Sigmoid colon (tissue), 7 donors: ENCODE measurements at places on chromosomes 2 and 18. TPM values are rescaled to one million over a fixed set of nuclear protein-coding genes. Genes with fewer than 3 reads are reported as not detected.

CYB5A gene
- total RNA-seq: 319 TPM

DNA sequence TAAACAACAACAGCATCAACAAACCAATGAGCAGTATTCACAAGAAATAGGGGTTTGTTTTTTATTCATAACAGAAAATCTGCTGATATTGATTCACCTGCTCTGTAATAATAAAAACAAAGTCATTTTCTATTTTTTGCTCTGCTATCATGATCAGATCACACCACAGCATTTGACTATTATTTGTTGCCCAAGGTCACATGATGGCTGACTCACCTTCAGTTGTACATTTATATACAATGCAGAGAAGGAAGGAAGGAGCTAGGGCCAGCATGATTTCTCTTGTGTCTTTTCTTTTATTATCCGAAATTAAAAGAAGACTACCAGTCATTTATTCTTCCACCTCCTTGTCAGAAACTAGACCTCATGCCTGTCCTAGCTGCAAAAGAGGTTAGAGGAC is 1427.7 kb upstream of the CELF4 start:
- H3K36me3 ChIP-seq: no peaks in the 10 kb centered on the region
- no peak overlapping the region for H3K4me3 ChIP-seq
- H3K27ac ChIP-seq: no peak overlapping the region

DNA sequence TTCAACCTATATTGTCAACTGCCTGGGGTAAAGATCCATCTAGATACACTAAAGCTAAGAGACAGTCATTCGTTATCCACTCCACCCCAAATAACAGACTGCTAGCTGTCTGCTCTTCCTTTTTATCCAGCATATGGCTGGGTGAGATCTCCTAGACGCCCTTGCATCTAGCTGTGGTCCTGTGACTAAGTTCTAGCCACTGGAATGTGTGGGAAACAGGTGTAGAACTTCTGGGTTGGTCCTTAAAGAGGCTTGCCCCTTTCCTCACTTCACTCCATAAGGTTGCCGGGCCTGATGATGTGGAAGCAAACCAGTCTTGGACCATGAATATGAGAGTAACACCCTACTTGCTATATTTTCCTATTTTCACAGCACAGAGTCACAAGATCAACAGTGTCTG is 3.2 kb downstream of the COA5 start:
- no peak overlapping the region for H3K27ac ChIP-seq
- H3K27me3 ChIP-seq: no peaks in the 10 kb centered on the region
- H3K4me3 ChIP-seq: no peak overlapping the region

- no peaks in the 10 kb centered on the region for H3K4me1 ChIP-seq
- H3K4me3 ChIP-seq: no peak overlapping the region
- no peaks in the 10 kb centered on the region for H3K27me3 ChIP-seq
- H3K27ac ChIP-seq: no peak overlapping the region
Observed at GRCh38 chr2:15691586-15692310, 100.1 kb downstream of the DDX1 start.
